Lung microvascular endothelial cell (primary cell): ENCODE measurements at places on chromosomes 16 and 17. TPM values are rescaled to one million over a fixed set of nuclear protein-coding genes. Genes with fewer than 3 reads are reported as not detected.

TBC1D3B gene
- 0.44 and 0.99 TPM in 2 replicates for total RNA-seq

OTOA gene
- total RNA-seq: under 0.01 TPM in 1 of 2 replicates, not detected in the other

C16orf74 gene
- 2.2 and 9.8 TPM in 2 replicates for total RNA-seq

ANKFN1 gene
- not detected in 2 replicates for total RNA-seq

SLX4 gene
- 1.5 and 1.8 TPM in 2 replicates for total RNA-seq

CYBC1 gene
- 31.8 and 57.1 TPM in 2 replicates for total RNA-seq

CLEC10A gene
- total RNA-seq: 0.99 and 1.7 TPM in 2 replicates

PPY gene
- not detected in 2 replicates for total RNA-seq

SLC9A5 gene
- total RNA-seq: 0.22 and 0.60 TPM in 2 replicates

TBC1D3K gene
- not detected in 2 replicates for total RNA-seq

TRPV3 gene
- under 0.01 TPM in 1 of 2 replicates, not detected in the other for total RNA-seq

CACNB1 gene
- total RNA-seq: 0.65 and 0.99 TPM in 2 replicates

KRT39 gene
- not detected in 2 replicates for total RNA-seq

NME1 gene
- total RNA-seq: 87.7 and 133 TPM in 2 replicates

KRT31 gene
- total RNA-seq: not detected in 2 replicates

CASKIN1 gene
- under 0.01 TPM in 2 replicates for total RNA-seq

SLC13A5 gene
- total RNA-seq: 0.20 and 0.22 TPM in 2 replicates

HOXB8 gene
- total RNA-seq: 0.22 TPM in 1 of 2 replicates, not detected in the other

NOD2 gene
- total RNA-seq: 0.60 and 0.65 TPM in 2 replicates

SMIM36 gene
- not detected in 2 replicates for total RNA-seq

REXO5 gene
- total RNA-seq: 2.2 and 2.4 TPM in 2 replicates

USP22 gene
- total RNA-seq: 194 and 195 TPM in 2 replicates

NHLRC4 gene
- total RNA-seq: 2.0 and 2.4 TPM in 2 replicates

LRRC59 gene
- total RNA-seq: 92.3 and 95.9 TPM in 2 replicates

KRTAP4-4 gene
- not detected in 2 replicates for total RNA-seq

C16orf54 gene
- total RNA-seq: not detected in 2 replicates

SPHK1 gene
- total RNA-seq: 193 and 276 TPM in 2 replicates

RCVRN gene
- total RNA-seq: not detected in 2 replicates

KRT9 gene
- not detected in 2 replicates for total RNA-seq

MARVELD3 gene
- total RNA-seq: 0.22 TPM in 1 of 2 replicates, not detected in the other

TRPV2 gene
- total RNA-seq: 23.2 and 29.4 TPM in 2 replicates

RTN4RL1 gene
- 0.22 and 0.40 TPM in 2 replicates for total RNA-seq

OR4D1 gene
- total RNA-seq: not detected in 2 replicates

PNMT gene
- 0.65 and 2.8 TPM in 2 replicates for total RNA-seq

WSB1 gene
- total RNA-seq: 276 and 293 TPM in 2 replicates

LGALS9 gene
- total RNA-seq: 24.8 and 25.7 TPM in 2 replicates

TMC7 gene
- total RNA-seq: 2.8 and 3.6 TPM in 2 replicates

CYGB gene
- 0.60 and 2.0 TPM in 2 replicates for total RNA-seq

HSD17B2 gene
- total RNA-seq: 155 and 398 TPM in 2 replicates

IRX3 gene
- total RNA-seq: 0.40 and 0.44 TPM in 2 replicates

CD300E gene
- total RNA-seq: not detected in 2 replicates

ZPBP2 gene
- not detected in 2 replicates for total RNA-seq

PFAS gene
- total RNA-seq: 12.7 and 15.0 TPM in 2 replicates

TMEM114 gene
- not detected in 2 replicates for total RNA-seq
